Lung microvascular endothelial cell (primary cell): ENCODE measurements at places on chromosomes 4 and X. TPM values are rescaled to one million over a fixed set of nuclear protein-coding genes. Genes with fewer than 3 reads are reported as not detected.

The FAT4 gene
- 40.3 and 51.8 TPM in 2 replicates for total RNA-seq

The GPR143 gene
- 2.2 and 3.3 TPM in 2 replicates for total RNA-seq

The CSAG1 gene
- not detected in 2 replicates for total RNA-seq

The TMEM35A gene
- total RNA-seq, result 0.99 and 4.8 TPM in 2 replicates

The FRG2 gene
- not detected in 2 replicates for total RNA-seq

The SLC25A43 gene
- 9.8 and 12.5 TPM in 2 replicates for total RNA-seq

The SORCS2 gene
- total RNA-seq, result under 0.01 TPM in 2 replicates

The SPATA4 gene
- not detected in 2 replicates for total RNA-seq

The FGFR3 gene
- total RNA-seq, result 0.79 and 1.3 TPM in 2 replicates

The TCEAL6 gene
- not detected in 2 replicates for total RNA-seq

The KLF8 gene
- 0.20 and 0.22 TPM in 2 replicates for total RNA-seq

The HHIP gene
- 59.1 and 154 TPM in 2 replicates for total RNA-seq

The POLN gene
- total RNA-seq, result 1.3 and 3.4 TPM in 2 replicates

The ARAP2 gene
- under 0.01 and 0.40 TPM in 2 replicates for total RNA-seq

The COX18 gene
- total RNA-seq, result 12.0 and 12.7 TPM in 2 replicates

The PPP4R3C gene
- total RNA-seq, result not detected in 2 replicates

The F8A3 gene
- total RNA-seq, result 0.44 and 0.60 TPM in 2 replicates

The SPACA5 gene
- total RNA-seq, result not detected in 2 replicates

The FAM9B gene
- total RNA-seq, result not detected in 2 replicates

The SH3D19 gene
- total RNA-seq, result 30.7 and 36.3 TPM in 2 replicates
